ENCODE measurements at places on chromosomes 12 and 14.

GRCh38 chr12:95607642-95608041 is 56.4 kb upstream of the USP44 start:
- DNase-seq, result no peak

- no peak for DNase-seq
Observed at GRCh38 chr12:5173511-5174011, 129.9 kb downstream of the KCNA5 start.

GRCh38 chr14:69547701-69548348 is 26.8 kb downstream of the CCDC177 start:
- no peak for DNase-seq

GRCh38 chr14:76516884-76517283 is 140.9 kb downstream of the ESRRB start:
- DNase-seq, result no peak

DNA sequence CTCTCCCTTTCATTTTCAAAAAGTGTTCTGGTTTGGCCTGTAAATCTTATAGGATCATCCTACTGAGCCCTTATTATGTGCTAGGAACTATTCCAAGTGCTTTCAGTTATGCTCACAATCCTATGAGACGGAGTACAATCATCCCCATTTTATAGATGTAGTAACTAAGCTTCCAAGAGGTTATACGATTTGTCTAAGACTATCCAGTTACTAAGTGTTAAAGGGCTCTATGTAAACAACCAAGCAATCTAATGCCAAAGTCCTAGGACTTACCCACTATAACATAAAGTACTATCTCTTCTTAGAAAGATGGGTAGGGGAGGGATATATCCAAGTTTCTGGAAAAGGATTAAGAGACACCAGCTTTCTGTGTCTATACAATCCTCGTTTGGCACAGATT is 6.7 kb downstream of the CFL2 start:
- no peak for DNase-seq

GRCh38 chr12:101038289-101038871 is 171.7 kb downstream of the SLC5A8 start:
- DNase-seq, result no peak

- peak; percentile 19 for DNase-seq
Observed at GRCh38 chr12:117069101-117069797, 30.0 kb downstream of the TESC start.

GRCh38 chr12:33488036-33488435 is 48.4 kb upstream of the SYT10 start:
- no peak for DNase-seq

DNA sequence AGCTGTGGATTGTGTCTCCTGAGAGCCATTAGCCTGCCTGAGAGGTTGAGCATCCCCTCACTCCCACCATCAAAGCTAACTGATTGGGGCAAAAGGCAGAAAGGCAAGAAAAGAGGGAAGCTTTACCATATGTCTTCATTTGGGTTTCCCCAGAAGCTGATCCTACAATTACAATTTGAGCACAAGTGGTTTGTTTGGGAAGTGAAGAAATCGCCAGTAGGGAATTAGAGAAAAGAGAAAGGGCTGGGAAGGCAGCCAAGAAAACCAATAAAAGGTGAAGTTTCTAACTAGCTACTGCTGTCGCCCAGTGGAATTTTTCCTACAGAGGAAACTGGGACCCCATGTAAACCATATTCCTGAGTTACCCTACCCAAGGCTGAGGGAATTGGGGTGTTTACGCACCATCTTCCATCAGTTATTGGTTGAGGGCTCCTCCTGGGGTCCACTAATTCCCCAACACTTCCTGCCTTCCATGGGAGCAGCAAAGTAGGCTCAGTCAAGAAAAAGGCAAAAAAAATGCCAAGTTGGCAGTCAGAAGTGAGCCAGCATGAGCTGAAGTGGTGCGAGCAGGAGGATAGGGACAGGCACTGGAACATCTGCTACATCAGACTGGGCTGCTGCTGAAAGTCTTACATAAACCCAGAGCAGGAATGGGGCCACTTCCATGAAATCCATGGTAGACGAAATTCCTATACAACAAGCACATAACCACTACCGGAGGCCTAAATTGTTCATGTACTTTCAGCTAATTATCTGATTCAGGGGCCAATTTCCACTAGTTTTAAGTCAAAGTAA is 17.3 kb downstream of the KCNK10 start:
- peak; percentile 35 for DNase-seq

GRCh38 chr14:98725191-98725590 is 546.8 kb downstream of the BCL11B start:
- DNase-seq, result no peak

- no peak for DNase-seq
Observed at GRCh38 chr12:14841761-14842160, 1.6 kb downstream of the ART4 start.

DNA sequence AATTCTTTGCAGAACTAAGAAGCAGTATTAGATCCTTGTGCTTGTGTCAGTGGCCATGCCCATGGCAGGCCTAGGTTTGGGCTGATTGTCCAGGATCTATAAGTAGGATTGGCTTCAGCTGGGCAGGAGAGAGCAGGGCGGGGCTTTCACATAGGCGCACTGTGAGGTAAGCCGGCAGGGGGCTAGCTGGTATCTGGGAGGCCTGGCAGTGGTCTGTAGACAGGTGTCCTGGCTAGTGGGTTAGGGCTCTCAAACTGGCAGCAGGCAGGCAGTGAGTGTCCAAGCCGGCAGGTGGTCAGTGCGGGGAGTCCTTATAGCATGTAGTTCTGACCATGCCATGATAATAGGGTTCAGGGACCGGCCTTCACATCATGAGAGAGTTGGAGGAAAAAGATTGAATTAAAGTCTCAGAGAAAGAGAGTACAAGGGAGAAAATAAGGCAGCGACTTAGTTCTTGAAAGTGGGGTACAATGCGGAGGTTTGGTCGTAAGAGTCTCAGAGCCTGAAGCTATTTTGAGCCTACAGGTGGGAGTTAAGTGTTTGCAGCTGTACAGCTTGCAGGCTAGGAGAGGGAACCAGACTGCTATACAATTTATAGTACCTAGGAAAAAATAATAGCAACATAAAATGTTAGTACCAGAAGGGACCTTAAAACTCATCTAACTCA is 137.4 kb downstream of the TPH2 start:
- no peak for DNase-seq

GRCh38 chr12:112868459-112869041 is 38.2 kb upstream of the OAS1 start:
- no peak for DNase-seq

All from inflammatory macrophage treated with lipopolysaccharide for 4 hours (primary cell).